Stimulated activated CD4-positive, alpha-beta T cell treated with anti-CD3 and anti-CD28 coated beads, TNF-alpha, amount 100 ng/mL, for 1 hour (primary cell): ENCODE measurements at places on chromosomes 12 and 14.

- DNase-seq: no peak
These were observed 18.7 kb upstream of the MDM2 start for GRCh38 chr12:68789144-68789878.

DNA sequence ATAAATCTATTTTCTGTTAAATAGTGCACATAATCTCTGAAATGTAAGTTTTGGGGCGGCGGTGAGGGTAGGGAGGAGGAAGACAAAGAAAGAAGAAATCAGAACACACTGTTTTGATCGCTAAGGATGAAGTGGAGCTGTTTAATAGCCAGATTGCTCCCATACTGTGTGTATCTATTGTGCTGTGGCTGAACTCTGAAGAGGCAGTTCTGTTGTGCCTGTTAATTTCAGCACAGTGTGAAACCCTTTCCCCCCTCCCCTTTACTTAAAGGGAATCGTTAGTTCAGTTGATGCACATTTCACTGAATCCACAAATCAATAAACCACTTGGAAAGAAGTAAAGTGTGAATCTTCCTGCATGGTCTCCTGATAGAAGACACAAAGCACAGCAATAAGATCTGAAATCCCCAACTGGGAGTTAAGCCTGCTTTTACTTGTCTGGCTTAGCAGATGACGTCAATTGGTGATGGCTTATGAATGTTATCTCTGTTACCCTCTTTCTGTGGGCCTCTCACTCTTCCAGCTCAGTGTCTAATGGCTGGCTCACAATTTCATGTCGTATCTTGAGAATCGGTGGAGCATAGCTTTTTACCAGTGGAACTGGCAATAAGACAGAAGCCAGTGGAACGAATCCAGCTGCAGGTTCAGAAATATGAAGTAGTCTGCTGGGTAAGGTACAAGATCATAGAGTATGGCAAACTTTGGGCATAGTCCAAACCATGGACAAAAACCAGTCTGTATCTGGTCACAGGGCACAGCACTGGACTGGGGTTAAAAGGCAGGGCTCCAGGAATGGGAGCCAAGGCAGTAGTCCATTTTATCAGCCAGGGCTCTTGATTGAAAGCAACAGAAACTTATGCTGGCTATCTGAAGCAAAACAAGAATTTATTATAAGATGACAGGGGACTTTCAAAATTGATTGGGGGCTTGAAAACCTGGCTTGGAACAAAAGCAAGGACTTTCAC is 413.5 kb upstream of the SEL1L start:
- DNase-seq: no peak

DNA sequence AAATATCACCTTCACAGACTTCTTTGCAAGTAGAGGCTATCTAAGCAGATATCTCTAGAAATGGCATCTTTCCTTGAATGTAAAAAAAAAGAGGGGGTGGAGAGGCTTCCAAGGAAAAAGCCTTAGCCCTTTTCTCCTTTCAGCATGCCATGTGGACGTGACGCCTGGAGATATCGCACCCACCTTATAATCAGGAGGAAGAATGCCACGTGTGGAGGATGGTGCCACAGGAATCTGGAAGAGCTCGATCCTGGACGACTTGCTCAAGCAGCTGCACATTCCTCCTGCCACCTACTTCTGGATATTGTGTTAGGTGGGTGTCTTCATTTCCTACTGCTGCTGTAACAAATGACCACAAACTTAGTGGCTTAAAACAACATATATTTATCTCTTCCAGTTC is 203.6 kb downstream of the NUAK1 start:
- DNase-seq: no peak

DNA sequence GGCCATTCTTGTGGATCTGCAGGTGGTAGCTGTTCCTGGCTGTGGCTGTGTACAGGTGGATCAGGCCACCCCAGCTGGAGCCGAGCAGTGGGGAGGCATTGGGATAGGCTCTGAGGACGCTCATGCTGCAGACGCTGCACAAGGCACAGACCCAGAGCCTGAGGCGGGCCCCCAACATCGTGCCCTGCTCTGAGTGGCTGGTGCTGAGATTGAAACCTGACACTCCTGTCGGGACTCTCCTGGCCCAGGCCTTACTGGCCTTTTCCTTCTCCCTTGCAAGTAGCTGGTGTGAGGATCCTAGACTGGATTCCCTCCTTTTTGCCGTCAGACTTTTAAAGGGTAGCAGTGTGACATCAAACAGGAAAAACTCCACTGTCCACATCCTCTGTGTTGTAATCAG is at the start of gene FGF23:
FGF23 (minus strand) TSS at position 308 of the 400 bp plus-strand sequence; CDS start at position 178, 130 bp downstream.
- no peak for DNase-seq

- DNase-seq: no peak
These were observed 120.2 kb downstream of the CRACR2A start for GRCh38 chr12:3632754-3633153.

DNA sequence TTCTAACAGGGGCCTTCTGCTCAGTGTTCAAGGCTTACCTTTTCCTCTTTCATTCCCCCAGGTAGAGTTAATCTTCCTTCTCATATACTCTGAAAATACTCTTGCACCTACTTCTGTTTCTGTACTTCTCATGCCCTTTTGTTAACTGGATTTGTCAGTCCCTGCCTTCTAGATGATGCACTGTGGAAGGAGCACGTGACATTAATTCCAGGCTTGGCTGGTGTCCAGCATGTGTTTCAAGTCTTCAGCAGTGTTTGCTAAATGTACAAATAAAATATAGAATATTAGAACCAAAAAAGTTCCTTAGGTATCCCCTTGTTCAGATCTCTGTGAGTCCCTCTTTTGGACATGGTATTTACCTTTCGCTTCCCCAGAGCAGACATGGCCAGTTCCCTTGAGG is 27.9 kb upstream of the EVL start:
- no peak for DNase-seq

DNA sequence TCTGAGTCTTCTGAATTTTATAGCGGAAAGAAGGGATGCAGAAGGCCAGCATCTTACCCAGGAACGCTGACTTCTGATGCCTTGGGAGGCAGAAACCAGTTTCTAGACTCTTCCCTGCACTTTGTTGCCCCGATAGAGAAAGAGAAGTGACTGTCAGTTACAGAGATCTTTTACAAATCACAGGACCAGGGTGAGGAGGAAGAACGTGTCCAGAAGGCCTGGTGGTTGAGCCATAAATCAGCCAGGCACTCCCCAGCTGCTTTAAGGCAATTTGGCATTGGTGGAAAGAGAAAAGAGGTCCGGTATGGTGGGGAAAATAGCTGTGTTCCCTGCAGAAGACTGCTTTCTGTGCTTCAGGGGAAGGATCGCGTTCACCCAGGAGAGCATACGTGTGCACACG is 88.7 kb upstream of the KCNA1 start:
- no peak for DNase-seq

DNA sequence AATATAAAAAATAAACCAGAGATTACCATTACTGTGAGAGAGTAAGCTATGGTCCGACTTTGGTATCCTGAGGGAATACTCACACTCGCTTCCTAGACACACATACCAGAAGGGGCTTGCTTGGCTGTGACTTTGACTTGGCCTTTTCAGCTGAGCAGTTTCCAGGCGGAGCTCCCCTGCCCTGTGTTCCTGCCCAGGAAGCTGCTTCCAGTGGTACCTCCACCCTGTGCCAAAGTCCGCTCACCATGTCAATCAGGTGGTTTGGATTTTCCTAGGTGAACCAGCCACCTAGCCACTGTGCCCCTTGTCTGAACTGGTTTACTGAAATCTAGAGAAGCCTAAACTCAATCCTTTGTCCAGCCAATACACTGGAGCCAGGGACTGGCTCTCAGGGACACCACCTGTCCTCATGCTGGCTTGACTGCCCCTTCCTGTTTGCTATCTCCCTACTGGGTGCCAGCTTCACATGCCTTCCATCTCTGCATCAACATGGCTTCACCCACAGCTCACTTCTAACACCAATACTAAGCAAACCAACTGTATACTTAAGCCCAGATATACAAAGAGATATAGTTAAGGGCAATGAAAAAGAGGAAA is 28.6 kb downstream of the MAX start:
- no peak for DNase-seq

DNA sequence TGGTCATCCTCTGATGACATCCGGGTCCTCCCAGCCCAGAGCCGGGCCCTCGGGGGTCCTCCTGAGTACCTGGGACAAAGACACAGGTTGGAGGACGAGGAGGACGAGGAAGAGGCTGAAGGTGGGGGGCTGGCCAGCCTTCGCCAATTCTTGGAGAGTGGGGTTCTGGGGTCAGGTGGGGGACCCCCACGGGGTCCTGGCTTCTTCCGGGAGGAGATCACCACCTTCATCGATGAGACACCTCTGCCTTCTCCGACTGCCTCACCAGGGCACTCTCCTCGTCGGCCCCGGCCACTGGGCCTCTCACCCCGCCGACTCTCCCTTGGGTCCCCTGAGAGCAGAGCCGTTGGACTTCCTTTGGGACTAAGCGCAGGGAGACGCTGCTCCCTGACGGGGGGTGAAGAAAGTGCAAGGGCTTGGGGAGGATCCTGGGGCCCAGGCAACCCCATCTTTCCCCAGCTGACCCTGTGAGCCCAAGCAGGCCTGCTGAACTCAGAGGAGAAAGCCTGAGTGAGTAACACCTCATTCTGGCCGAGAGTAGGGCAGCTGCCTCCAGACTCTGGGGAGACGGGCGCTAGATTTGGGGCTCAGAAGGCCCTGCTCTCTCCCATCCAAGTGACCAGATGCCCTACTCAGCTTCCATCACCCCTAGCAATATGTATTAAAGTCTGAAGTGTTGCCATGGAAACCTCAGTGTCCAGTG is 1.3 kb upstream of the P3H3 start:
- DNase-seq: no peak

DNA sequence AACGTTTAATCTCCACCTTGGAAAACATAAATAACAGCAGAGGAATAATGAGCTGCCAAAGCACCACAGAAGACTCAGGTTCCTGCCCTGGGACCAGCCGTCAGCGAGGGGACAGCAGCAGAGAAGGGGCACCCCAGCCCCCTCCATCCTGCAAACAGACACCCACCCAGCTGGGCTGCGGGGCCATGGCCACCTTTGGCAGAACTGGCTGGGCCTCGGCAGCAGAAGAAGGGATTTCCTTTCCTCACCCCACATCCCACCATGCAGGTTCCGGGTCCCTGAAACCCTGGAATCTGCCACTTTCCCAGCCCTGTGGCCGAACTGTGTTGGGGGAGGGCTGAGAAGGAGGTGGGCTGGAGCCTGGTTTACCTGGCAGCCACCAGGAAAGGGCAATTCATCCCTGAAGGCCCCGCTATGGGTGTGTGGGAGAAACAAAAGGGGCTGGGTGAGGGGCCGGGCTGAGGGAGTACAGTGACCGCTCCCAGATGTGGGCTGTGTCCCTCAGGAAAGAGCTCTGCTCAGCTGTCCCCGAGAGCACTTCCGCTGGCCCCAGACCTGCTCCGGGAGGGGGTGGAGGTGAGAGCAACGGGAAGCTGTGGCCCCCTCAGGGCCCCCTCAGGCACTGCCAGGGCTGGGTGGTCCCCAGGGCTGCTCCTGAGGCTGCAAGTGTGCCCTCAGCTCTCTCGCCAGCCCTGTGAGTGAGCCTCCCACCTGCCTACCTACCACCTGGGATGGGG is 3.8 kb downstream of the PGF start:
- no peak for DNase-seq

GRCh38 chr12:5518584-5519365 is 86.9 kb downstream of the NTF3 start:
- DNase-seq: no peak

DNA sequence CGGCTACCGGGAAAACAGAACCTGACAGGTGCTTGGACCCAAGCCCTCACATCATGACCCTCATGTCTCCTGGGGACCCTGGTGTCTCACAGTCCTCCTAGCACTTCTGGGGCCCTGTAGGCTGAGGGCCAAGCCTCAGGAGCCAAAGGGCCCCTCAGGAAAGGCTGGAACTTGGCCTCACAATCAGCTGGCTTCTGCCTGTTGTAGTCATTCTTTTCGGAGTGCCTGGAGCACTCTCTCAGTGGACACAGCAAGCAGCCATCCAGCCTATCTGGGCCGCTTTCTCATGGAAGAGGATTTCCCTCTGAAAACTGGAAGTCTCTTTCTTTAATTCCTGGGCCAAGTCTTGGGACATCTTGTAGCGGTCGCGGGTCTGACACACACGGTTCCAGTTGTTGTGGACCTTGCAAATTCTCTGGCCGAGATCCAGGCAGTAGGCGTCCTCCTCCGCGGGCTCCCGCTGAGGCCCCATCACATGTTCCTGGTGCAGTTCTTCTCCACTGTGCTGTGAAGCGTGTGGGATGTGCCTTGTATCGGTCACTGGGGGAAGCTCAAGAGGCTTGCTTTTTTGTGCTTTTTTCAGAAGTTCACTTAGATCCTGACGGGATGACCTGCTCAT is 169.3 kb downstream of the EMP1 start:
- no peak for DNase-seq

GRCh38 chr12:6426882-6427671 is 17.7 kb upstream of the CD27 start:
- DNase-seq: peak; percentile 72

GRCh38 chr12:111819191-111820158 is 22.6 kb upstream of the MAPKAPK5 start:
- no peak for DNase-seq

- DNase-seq: no peak
These were observed 65.4 kb upstream of the DDX11 start for GRCh38 chr12:31008241-31008761.

DNA sequence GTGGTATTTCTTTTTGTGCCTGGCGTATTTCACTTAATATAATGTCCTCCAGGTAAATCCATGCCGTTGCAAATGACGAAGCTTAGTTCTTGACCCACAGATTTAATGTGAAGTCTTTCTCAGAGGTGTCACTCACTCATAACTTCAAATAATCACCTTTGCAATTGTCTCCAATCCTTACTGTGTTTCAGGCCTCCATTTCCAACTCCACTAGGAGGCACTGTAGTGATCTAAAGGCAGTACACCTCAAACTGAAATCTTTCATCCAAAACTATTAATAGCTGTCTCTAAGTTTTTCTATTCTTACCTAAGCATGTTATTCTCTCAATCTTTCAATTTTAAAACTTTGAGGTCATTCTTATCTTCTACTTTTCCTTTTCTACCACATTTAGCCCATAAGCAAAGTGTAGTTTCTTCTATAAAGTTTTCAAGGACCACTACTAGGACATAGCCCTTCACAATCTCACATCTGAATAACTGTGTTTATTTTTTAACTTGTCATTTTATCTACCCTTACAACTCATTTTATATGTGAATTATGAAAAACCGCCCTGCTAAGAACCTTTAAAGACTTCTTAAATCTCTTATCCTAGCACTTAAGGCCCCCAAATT is 25.5 kb upstream of the FBXO34 start:
- no peak for DNase-seq

DNA sequence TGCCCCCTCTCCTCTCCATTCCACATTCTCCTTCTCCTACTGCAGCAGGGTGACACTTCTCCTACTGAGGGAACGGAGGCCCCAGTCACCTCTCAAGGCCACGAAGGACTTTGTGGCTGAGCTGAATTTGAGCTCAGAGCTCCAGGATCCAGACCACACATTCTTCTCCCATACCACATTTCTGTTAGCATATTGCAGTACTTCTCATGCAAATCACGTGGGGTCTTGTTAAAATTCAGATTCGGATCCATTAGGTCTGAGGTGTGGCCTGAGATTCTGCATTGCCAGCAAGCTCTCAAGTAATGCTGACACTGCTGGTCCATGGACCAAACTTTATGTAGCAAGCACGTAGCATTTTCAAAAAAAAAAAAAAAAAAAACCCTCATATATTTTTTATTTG is 9.6 kb upstream of the IFI27L2 start:
- DNase-seq: no peak
